ENCODE measurements at places on chromosomes 1 and 21.
A peak's percentile ranks its signal among the peaks of the same experiment; 100 is the strongest.

- no peaks in the 10 kb centered on the region for H3K36me3 ChIP-seq
- H3K4me3 ChIP-seq = no peak overlapping the region
- no peak overlapping the region for H3K27ac ChIP-seq
- DNase-seq = no peak
- H3K27me3 ChIP-seq = no peaks in the 10 kb centered on the region
- no peaks in the 10 kb centered on the region for H3K4me1 ChIP-seq
Observed at GRCh38 chr1:184212649-184213314, 161.3 kb downstream of the TSEN15 start.

DNA sequence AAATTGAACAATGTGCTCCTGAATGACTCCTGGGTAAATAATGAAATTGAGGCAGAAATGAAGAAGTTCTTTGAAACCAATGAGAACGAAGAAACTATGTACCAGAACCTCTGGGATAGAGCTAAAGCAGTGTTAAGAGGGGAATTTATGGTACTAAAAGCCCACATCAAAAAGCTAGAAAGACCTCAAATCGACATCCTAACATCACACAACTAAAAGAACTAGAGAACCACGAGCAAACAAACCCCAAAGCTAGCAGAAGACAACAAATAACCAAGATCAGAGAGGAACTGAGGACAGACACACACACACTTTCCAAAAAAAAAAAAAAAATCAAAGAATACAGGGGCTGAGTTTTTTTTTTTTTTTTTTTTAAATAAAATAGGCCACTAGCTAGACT lies 564.2 kb downstream of the SMYD3 start:
- DNase-seq = no peak
- H3K27ac ChIP-seq = no peak overlapping the region
- no peak overlapping the region for H3K4me3 ChIP-seq
- no peaks in the 10 kb centered on the region for H3K27me3 ChIP-seq
- H3K4me1 ChIP-seq = no peaks in the 10 kb centered on the region
- no peaks in the 10 kb centered on the region for H3K36me3 ChIP-seq

GRCh38 chr1:228555074-228555994 lies 68.2 kb downstream of the RNF187 start:
- H3K27ac ChIP-seq = no peak overlapping the region
- no peaks in the 10 kb centered on the region for H3K4me1 ChIP-seq
- H3K36me3 ChIP-seq = no peaks in the 10 kb centered on the region
- peak; percentile 44 for DNase-seq

DNA sequence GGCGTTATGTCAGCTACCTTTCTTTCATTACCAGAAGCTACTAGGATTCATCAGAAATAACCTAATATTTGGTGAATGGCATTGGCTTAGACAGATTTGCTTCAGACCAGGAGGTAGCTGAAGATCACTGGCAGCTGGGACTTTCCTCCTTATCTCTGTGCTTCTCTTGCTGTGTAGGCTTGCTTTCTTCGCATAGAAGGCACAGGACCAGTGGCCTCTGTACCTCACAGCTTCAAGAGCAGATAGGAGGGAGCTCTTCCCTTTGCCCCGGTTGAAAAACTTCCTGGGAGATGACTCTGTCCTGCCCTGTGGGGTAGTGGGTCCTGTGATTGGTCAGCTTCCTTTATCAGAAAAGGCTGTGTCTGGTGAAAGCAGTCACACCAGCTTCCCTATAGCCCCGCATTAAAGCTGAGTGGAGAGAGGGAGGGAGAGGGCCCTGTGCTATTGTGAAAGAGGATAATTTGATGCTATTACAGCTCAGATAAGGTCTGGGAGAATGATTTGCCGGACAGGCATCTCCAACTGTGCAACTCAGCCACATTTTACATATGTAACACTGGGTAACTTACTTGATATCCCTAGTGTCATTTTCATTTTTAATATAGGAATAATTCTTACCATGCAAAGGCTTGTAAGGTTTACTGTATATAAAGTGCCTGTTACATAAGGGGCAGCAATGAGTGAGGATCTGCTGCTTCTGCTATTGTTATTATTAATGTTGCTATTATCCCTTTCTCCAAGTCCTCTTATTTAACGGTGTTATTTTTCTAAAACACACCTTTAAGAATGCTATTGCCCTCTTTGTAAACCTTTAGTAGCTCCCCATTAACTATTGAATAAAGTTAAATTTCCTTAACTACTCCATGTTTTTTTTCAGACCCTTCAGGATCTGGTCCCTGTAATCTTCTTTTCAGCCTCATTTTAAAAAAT lies 31.6 kb downstream of the OSBPL9 start:
- H3K27ac ChIP-seq = no peak overlapping the region
- H3K27me3 ChIP-seq = no peaks in the 10 kb centered on the region
- no peak for DNase-seq
- peaks cover 33% of the 10 kb centered on the region for H3K4me1 ChIP-seq
- H3K36me3 ChIP-seq = no peaks in the 10 kb centered on the region

- H3K36me3 ChIP-seq = no peaks in the 10 kb centered on the region
- H3K27me3 ChIP-seq = peaks cover 5% of the 10 kb centered on the region
- peak; percentile 9 for DNase-seq
- no peak overlapping the region for H3K27ac ChIP-seq
- no peak overlapping the region for H3K4me3 ChIP-seq
Observed at GRCh38 chr1:7298749-7299151, 472.3 kb upstream of the VAMP3 start.

GRCh38 chr1:47189844-47190508 lies at the start of gene PDZK1IP1:
TSS of gene PDZK1IP1 (minus strand) at chr1:47190036. CDS start at chr1:47189932, 104 bp downstream.
- no peaks in the 10 kb centered on the region for H3K27me3 ChIP-seq
- H3K4me3 ChIP-seq = peak within 1 kb of the TSS; percentile 21
- peaks cover 47% of the 10 kb centered on the region for H3K4me1 ChIP-seq
- no peaks in the 10 kb centered on the region for H3K36me3 ChIP-seq

- H3K4me1 ChIP-seq = peaks cover 33% of the 10 kb centered on the region
- peak overlapping the region; percentile 91 for H3K4me3 ChIP-seq
- no peaks in the 10 kb centered on the region for H3K27me3 ChIP-seq
- peak overlapping the region; percentile 89 for H3K27ac ChIP-seq
- no peak for DNase-seq
Observed at GRCh38 chr1:39576016-39576657, 453 bp downstream of the PABPC4 start.

All from suprapubic skin (tissue), 4 donors.